NCI-H1694 treated with DMSO at 0.1 percent for 48 hours (cell line): ENCODE measurements at places on chromosomes 5 and 9.

GRCh38 chr5:140261403-140262171 is 41.3 kb downstream of the PFDN1 start:
- DNase-seq: no peak

GRCh38 chr5:168301593-168302390 is 10.3 kb downstream of the WWC1 start:
- no peak for DNase-seq

- DNase-seq: no peak
These were observed 54.7 kb downstream of the FXN start for GRCh38 chr9:69090140-69090750.

DNA sequence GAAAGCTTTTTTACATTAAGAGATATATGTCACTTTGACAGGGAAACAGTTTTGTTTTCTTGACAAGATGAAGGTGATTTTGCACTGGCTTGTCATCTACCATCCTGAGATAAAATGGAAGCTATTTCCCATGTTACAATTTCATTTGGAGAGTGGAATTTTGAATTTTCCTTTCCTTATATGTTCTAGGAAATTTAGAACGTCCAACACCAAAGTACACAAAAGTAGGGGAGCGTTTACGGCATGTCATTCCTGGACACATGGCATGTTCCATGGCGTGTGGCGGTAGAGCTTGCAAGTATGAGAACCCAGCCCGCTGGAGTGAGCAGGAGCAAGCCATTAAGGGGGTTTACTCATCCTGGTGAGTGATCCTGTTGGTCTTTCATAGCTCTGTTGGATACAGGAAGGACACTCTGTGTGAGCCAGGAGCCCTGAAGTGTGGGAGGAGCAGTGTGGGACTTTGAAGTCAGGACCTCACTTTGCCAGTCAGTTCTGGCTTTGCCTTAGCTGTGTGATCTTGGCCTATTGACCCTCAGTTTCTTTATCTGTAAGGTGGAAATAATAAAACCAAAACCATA is 887 bp downstream of the PTPDC1 start:
- no peak for DNase-seq

- DNase-seq: no peak
These were observed 176.7 kb downstream of the MED10 start for GRCh38 chr5:6201631-6202030.

DNA sequence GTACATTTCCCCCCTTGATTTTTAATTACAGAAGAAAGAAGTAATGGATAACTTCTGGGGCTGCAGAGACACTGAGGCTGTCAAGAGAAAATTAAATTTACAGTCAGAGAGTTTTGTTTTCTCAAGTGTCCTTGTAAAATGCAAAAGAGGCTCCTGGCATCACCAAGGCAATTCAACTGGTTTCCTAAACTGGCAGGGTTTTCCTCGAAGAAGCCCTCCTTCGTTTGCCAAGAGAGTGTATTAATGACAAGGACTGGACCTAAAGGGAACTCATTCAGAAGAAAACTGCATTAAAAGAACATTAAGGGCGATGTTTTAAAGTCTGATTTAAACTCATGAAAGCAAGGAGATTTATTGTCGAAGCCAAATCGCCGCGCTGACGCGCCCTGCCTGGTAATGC is 476.9 kb downstream of the ZSWIM6 start:
- no peak for DNase-seq

DNA sequence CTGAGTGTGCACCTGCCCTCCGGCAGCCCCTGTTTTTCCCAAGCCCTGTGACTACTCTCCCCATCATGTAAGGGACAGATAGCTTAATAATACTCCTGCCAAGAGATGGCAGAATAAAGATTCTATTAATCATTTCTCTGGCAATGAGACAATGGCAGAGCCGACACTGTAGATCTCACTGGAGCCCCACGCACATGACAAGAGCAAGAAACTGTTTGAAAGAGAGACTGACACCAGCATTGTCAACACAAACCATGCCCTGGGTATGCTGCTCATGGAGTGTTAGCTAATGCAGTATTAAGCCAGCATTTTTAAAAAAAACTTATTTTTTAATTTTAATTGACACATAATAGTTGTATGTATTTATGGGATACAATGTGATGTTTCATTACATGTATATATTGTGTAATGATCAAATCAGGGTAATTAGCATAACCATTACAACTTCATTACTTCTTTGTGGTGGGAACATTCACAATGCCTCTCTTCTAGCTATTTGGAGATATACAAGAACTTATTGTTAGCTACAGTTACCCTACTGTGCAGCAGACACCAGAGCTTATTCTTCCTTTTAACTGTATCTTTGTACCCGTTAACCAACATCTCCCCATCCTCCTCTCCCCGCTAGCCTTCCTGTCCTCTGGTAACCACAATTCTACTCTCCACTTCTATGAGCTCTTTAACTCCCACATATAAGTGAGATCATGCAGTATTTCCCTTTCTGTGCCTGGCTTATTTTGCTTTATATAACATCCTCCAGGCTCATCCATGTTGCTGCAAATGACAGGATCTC is 31.5 kb upstream of the SEMA4D start:
- no peak for DNase-seq

DNA sequence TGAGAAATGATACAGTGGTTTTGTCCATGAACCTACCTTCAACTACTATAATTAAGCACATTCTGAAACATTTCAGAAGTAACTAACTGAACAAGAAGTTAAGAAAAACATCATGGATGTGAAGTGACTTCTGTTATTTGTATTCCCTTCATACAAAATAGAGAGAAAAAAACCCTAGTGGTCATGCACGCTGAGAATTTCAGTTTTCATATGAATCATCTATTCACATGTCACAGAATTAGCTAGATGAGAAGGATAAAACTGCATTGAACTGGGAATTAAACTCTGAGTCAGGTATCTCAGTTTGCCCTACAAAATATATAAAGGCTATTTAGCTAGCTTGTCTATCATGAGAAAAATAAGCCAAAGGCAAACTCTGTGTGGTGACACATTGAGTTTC is 451.8 kb upstream of the FTMT start:
- no peak for DNase-seq

- no peak for DNase-seq
These were observed 111.2 kb downstream of the UNC13B start for GRCh38 chr9:35272989-35273388.

- DNase-seq: peak; percentile 91
These were observed 374.3 kb downstream of the EBF1 start for GRCh38 chr5:158725297-158725851.

DNA sequence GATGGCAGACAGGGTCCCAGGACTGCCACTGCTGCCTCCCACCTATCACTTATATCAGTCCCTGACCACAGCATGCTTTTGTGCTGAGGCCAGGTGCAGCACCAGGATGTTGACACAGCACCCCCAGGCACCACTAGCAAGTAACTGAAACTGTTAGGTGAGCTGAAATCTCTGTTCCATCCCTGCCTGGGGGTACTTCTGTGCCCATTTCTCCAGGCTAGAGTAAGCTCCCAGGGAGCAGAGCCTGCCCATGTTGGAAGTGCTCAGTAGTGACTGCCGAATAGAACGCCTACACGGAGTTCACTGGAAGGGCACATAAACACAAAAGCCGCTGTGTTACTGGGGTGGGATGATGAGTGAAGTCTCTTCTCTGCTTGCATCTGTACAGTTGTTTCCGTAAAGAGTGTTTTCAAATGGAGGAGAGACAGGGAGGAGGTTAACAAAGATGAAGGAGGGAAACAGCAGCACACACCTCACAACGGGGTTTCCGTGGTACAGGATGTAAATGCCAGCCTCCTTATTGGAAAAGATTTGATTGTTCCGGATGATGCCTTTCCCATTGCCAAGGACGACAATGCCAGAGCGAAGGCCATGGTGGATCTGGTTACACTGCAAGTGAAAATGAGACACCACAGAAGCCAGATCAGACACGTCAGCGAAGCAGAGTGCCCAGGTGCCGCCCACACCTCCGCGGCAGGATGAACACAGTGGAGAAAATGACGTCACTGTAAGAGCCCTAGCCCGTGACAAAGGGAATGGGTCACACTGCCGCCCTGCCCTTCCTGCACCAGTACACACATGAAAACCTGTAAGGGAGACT is 43.1 kb downstream of the POLR1E start:
- DNase-seq: no peak

DNA sequence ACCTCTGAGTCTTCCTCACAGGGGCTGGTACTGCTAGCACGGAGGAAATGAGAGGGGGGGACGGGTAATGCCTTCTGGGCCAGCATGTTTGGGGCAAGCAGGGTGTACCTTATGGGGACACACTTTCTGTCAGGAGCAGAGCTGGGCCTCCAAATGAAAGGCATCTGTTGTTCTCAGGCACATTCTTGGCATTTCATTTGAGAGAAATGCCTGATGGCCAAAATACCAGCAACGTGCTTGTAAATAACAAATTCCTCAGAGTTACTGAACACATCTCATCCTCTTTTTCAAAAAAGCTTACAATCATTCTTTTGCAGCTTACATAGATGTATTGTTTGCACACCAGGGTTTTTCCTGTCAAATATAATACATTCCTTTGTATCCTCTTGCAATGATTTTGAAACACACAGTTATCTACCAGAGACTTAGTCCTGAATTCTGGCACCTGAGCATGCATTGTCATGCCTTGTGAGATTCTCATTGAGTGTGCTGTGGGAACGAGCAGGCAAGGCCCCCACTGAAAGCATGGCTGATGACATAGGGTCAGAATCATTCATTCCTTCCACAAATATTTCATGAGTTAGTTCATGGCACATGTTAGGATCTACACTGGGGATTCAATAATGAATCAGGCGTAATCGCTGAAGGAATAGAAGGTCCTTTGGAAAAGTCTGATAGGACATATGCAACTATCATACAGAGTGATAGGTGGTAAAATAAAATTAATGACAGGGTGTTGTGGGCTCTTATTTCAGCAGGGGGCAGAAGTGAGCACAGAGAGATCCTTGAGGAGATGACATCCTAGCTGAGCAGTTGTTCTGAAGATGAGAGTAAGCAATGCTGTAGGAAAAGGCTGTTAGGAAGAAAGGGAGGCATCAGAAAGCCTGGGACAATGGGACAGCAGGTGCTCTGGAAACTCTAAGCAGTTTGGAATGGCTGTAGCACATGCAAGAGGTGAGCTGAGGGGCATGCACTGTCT is 260.9 kb upstream of the TUT7 start:
- no peak for DNase-seq

- no peak for DNase-seq
These were observed 1.5 kb downstream of the RNF44 start for GRCh38 chr5:176535664-176536131.

DNA sequence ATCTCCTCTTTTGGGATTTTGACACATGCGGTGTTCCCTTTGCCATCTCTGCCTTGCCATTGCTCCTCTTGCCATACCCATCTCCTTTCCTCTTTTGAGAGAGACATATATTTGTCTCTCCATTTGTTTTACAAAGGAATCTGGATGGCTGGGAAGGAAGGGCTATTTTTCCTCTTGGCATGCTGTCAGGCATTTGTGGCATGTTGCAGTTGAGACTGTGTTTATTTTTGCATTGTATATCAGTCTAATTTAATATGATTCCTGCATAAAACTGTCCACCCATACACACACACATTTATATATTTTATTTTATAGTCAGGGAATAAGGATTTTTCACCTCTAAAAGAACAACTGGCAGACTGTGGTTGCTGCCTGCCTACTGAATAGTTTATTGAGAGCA is 1105.8 kb upstream of the SEMA6A start:
- no peak for DNase-seq

DNA sequence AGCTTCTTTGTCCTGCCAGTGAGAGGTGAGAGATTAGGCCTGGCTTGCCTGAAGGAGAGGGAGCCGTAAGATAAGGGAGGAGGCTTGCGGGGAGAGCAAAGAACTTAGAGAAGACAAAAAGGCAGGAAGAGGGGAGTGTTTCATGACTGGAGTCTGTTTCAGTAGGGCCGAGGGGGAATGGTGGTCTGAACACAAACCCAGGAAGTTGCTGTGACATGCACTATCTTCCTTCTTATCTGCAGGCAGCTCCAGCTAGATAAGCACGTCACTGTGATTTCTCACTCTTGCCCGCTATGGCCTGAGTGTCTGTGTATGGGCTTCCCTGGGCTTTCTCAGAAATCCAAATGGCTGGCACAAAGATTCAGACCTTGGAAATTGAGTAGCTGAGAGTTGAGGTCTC is 307.5 kb upstream of the CLINT1 start:
- no peak for DNase-seq

GRCh38 chr9:132171702-132172101 is 9.8 kb downstream of the NTNG2 start:
- DNase-seq: no peak

DNA sequence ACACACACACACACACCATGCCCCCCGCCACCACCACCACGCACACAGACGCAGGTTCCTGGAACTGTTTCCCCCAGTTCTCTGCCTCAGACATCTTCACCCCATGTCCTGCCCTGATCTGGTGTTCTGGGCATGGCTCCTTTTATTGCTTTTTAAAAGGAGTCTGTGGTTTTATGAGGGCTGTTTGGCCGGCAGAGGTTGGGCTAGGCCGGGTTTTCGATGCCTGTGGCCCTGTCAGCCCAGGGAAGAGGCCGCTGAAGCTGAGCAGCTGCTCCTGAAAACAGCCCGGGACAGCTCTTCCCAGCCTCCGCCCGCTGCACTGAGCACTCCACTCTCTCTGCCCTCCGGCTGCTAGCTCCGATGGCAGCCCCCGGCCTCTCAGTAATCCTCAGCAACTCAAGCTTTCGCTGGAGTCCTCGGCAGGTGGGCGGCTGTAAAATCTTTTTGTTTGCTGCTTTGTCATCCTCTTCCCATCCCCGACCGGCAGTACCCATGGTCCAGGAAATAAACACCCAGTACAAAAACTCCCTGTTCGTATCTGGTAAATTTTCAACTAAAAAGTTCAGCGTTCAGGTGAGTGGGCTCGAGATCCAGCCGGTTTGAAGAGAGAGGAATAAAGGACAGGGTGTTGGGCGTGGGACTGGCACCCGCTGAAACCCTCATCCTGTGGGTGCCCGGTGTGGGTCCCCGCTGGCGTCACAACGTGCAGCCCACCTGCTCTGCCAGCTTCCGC is 103.0 kb upstream of the ERCC6L2 start:
- no peak for DNase-seq
